ENCODE measurements at places on chromosomes 4 and X.

GRCh38 chr4:139844057-139844456, 178.4 kb downstream of the MGST2 start:
- DNase-seq = no peak

GRCh38 chrX:111743316-111743715, 62.3 kb downstream of the ALG13 start:
- no peak for DNase-seq

- no peak for DNase-seq
These were observed 12.5 kb upstream of the PI4K2B start for GRCh38 chr4:25221377-25221776.

- DNase-seq = peak; percentile 16
These were observed at the start of gene TRAM1L1 for GRCh38 chr4:117084866-117085701. Gene TRAM1L1 (minus strand): TSS chr4:117085576. CDS start chr4:117085393, 183 bp downstream.

DNA sequence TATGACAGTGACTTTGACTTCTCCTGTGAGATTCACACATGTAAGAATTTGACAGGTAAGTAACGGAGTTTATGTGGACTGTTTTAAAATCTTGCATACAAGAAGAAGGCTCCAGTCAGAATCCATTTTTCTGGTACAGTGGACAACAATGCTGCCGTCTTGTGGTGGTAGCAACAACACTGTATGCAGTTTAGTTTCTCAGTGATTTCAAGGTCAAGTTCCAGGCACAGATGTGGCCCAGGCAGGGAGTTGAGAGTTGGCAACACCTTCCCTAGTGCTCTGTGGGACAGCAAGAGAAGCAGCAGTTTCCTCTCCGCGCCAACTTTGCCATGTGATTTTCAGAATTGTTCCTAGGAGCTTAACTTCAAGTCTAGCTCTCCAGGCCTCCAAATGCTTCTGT, 56.0 kb upstream of the STPG2 start:
- no peak for DNase-seq

DNA sequence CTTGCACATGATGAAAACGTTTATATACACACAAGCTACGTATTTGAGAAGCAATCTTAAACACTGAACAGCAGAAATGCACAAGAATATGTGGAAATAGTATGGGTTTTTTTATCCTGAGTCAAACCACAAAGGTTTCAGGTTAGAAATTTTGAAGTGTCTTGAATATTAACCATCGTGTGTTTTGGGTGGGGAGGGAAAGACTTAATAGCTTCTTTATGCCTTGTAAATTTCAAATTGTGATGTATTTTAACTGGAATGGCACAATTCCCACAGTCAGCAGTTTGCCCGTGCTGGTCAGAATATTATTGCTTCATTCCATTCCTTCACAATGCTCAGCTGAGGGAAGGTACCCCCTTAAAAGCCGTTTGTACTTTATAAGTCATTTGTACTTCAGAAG, 67.4 kb upstream of the WDR1 start:
- DNase-seq = no peak

- DNase-seq = no peak
These were observed 12.1 kb upstream of the GTPBP6 start for GRCh38 chrX:330726-331150.

DNA sequence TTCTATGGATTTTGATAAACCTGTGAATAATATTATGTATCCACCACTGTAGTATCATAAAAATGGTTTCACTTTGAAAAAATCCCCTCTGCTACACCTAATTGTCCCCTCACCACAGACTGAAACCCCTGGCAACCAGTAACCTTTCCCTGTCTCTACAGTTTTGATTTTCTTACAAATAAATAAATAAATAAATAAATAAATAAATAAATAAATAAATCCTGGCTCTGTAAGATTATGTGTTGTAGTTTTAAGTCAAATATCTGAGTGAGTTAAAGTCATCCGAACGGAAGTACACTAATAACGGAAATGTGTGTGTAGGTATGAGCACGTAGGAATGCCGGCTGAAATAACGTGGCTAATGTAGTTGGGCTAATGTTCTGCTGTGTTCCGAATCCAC, 641.5 kb downstream of the GABRG1 start:
- no peak for DNase-seq

- DNase-seq = no peak
These were observed 405 bp upstream of the ZAR1 start for GRCh38 chr4:48489683-48490011.

GRCh38 chr4:123640271-123640670, 243.7 kb downstream of the SPRY1 start:
- DNase-seq = no peak

DNA sequence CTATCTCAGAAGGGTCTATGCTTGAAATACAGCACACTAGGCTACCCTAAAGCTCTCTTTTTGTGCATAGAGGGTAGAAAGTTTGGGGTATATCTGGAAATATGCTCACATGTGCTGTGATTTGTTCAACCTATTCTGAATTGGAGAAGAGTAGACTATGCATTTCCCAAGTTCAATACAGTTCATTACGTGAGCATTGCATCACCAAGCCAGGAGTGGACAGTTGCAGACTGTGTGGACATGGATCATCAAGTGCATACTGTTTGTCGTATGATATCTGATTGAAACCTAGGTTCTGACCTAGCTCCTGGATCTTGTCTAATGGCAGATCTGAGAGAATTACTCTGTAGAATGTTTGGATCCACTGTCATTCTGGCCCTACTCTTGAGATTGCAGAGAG, 161.1 kb downstream of the FRAS1 start:
- DNase-seq = no peak

DNA sequence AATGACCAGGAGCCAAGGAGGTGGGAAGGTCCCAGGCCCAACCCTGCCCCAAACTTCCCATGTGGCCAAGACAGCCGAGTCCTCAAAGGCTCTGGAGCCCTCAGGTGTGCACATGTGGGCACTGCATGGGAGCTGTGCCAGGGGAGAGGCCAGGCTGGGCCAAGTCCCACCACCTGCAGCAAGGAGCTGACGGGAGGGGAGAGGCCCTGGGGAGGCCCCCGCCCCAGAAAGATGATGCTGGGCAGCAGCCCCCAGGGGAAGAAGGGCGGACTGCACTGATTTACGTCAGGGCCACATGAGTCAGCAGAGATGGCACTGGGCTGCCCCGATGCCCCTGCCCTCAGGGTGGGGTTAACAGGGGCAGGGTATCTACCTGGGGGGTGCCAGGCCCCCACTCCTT, 1.4 kb downstream of the L1CAM start:
- no peak for DNase-seq

DNA sequence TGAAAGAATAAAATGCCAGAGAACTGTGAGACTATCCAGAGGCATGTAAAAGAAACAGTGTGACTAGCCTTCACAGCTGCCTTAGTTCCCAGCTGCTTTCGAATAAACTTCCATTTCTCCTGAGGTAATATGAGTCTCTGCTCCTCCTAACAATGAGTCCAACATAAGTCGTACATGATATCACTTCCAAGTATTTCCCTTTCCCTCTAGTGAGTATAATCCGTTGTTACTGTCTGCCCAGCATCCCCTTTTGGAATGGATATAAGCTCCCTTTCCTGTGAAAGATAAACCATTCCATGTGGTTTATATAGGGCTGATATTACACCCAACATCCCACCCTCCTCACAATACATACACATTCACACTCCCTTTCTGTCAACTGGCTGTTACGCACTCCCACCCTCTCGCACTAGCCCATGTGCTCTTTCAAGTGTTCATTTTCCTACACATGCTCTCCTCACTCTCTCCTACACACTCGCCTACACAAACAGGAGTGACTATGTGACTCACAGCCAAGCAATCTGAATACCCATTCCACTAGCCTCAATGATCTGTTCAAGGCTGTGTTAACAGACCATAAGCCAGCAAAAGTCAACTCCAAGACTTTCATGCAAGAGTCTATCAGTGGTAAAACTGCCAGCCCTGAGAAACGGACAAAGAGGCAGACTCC, 5.0 kb downstream of the NAF1 start:
- DNase-seq = no peak

DNA sequence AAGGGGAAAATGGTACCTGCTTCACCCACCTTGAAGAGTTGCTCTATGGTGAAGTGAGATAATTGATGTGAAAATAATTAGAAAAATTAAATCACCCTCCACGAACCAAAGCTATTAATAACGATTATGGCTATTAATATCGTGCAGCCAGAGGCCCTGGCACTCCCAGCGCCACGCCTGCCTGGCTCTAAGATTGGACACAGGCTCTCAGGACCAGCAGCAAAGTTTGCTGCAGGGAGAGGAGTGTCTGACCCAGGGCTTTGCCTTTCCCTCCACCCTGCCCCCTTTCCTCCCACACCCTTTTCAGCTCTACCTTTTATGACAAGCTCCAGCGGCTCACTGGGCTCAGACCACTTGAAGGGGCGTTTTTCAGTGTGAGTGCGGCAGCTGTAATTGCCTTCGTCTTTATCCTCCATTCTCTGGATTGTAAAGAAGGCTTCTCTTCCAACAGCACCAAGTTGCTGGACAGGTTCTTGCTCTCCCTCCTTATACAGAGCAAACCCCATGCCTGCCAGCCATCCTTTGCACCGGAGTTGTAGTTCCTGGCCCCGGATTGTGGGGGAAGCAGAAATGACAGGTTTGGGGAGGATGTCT, 11.5 kb downstream of the IGSF1 start:
- no peak for DNase-seq

- no peak for DNase-seq
These were observed 1.6 kb downstream of the FAT4 start for GRCh38 chr4:125316401-125316790.

DNA sequence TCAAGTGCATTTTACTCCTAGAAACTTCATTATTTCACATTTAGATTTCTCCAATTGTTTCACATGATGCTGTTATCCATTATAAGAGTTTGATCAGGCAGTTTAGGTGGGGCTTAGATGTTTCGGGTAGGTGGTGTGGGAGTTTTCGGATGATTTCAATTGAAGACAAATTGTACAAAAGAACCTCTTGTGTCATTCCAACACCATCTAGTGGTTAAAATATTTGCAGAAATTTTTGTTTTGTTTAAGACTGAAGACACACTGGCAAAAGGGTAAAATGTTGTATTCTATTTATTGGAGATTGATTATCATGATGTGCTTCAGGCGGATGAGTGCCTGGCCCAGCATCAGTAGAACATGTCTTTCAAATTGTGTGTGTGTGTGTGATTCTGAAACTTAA, 212.7 kb downstream of the SH3BGRL start:
- no peak for DNase-seq

DNA sequence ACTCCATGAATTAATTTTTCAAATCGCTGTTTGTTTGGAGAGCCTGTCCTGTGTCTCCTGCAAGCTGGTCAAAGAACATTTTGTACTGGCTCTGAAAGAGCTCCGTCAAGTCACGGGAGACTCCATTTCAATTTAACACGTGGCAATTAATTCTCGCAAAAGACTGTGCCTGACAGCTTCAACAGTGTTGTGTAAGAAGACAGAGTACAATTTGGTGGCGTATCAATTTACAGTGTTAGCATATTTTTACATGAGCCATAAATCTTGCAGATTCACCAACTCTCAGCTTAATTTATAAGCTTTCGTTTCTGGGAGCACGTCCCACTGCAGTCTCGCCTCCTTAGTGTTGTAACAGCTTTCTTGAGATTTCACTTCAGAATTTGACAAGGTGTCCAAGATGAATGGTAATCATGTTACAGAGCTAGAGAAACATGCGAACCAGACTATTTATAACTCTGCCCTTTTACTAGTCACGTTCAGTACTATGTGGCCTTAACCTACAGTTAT, 70.8 kb downstream of the RWDD4 start:
- DNase-seq = no peak

GRCh38 chr4:184765473-184766340, 31.8 kb upstream of the CENPU start:
- DNase-seq = no peak

DNA sequence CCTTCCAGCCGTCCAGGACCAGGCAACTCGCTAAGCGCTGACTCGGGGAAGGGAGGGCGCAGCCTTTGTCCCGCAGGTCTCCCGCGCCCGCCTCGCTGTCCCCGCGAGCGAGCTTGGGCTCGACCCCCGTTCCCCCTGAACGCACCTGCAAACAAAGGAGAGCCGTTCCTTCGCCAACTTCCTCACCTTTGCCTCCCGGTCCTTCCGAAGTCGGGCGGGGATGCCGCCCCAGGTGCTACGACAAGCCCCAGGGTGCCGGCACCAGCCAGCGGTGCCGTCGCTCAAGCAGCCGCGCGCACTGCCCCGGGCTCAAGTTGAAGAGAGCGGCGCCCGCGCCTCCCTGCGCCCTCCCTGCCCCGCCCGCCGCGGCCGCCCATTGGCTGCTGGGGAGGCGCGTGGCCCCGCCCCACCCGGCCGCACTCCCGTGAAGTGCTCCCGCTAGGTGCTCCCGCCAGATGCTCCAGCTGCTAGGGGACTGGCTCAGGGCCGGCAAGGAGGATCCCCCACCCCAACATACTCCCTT, 107.1 kb downstream of the NSUN7 start:
- peak; percentile 67 for DNase-seq

DNA sequence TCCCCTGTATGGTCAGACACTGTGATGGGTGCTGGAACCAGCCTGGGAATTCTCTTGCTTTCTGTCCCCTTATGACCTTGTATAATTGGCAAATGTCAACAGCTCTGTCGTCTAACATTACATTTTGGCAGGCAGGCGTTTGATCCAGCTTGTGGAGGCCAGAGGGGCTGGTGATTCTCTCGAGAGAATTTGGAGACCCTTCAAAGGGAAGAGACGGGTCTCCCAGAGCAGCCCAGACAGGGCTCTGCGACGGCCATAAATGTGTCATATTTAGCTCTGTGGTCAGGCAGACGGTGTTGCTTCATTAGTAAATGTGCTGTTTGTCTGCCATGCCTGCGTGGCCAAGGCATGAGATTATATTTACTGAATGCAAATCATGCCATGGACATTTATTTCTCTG, 68.7 kb downstream of the SORCS2 start:
- DNase-seq = no peak

- no peak for DNase-seq
These were observed 276.4 kb downstream of the PDGFC start for GRCh38 chr4:156695163-156695562.

DNA sequence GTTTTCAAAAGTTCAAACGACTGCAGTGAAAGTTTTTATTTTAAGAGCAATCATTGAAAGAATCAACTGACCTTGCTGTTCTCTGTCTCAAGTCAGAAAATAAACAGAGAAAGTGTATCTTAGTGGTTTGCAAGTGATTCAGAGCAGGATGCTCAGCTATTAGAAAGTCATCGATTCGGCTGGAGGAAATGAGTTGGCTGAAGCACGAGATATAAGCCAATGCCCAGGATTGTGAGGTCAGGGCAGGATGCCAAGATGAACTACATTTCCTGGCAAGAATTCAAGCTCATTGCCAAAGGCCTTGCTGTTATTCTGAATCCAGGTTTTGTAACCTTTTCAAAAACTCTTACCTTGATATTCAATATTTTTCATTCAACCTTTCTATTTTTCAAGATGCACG, 541.4 kb upstream of the BOD1L1 start:
- no peak for DNase-seq

- no peak for DNase-seq
These were observed 12.6 kb upstream of the SLC10A4 start for GRCh38 chr4:48470570-48470969.

GRCh38 chr4:87236861-87237260, 16.4 kb upstream of the KLHL8 start:
- DNase-seq = no peak

GRCh38 chr4:14069886-14070285, 442.4 kb upstream of the BOD1L1 start:
- no peak for DNase-seq
